Left lung (tissue), 14 donors: ENCODE measurements at places on chromosomes 7 and 10. TPM values are rescaled to one million over a fixed set of nuclear protein-coding genes. Genes with fewer than 3 reads are reported as not detected.

GRCh38 chr7:42690794-42691639 lies 220.9 kb downstream of the C7orf25 start:
- no peak for DNase-seq

DNA sequence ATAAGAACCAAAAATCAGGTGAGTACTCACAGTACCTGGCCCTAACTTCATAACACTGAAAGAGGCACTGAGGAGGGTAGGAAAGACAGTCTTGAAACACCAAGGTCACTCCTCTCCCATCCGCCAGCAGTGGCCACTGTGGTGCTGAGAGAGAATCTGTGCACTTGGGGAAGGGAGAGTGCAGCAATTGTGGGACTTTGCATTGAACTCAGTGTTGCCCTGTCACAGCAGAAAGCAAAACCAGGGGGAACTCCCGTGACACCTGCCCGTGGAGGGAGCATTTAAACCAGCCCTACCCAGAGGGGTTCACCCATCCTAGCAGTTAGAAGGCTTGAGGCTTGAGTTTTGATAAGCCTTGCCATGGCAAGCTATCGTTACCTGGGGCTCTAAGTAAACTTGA lies 35.2 kb upstream of the MAP3K8 start:
- DNase-seq: no peak

GRCh38 chr10:29508554-29509244 lies 126.1 kb downstream of the SVIL start:
- DNase-seq: no peak

- no peak for DNase-seq
Measured at GRCh38 chr7:46157404-46157803, 236.3 kb upstream of the IGFBP3 start.

Gene ZNF727
- 0.13 TPM for polyA plus RNA-seq

DNA sequence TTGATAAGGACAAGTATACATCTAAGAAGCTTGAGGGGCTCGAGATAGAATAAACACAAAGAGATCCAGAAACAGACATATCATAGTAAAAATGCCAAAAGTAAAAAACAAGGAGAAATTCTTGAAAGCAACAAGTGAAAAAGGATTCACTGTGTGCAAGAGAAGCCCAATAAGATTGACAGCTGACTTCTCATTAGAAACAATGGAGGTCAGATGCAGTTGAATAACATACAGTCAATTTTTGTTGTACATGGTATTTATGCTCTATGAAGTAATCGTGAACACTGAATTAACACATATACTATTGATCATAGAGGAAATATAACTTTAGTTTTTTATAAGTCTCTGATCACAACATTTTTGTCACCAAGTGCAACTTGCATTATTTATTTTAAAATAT lies 982.8 kb upstream of the SORCS1 start:
- DNase-seq: no peak
